ENCODE measurements at places on chromosomes 16 and 17.

DNA sequence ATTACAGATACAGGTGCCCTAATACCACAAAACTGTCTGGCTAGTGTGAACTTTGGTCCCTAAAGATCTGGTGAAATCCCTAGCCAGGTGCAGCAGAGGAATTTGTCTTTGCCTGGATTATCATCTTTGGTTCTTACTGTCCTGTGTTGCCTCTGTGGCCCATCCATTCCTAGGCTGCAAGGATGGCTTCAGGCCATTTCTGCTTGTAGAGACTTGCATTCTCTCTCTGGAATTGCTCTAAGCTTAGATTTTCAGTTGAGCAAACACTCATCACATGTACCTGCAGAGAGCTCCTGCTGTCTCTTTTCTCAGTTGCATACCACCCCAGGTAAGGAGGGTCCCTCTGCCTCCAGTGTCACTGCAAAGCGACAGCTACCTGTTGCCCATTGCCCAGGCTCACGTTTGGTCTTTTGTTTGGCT is 114.9 kb downstream of the PRKCA start:
- DNase-seq, result no peak

- no peak for DNase-seq
Measured at GRCh38 chr16:85204242-85205010, 92.2 kb upstream of the CIBAR2 start.

GRCh38 chr17:75976175-75976848 is 2.7 kb downstream of the ACOX1 start:
- DNase-seq, result no peak

DNA sequence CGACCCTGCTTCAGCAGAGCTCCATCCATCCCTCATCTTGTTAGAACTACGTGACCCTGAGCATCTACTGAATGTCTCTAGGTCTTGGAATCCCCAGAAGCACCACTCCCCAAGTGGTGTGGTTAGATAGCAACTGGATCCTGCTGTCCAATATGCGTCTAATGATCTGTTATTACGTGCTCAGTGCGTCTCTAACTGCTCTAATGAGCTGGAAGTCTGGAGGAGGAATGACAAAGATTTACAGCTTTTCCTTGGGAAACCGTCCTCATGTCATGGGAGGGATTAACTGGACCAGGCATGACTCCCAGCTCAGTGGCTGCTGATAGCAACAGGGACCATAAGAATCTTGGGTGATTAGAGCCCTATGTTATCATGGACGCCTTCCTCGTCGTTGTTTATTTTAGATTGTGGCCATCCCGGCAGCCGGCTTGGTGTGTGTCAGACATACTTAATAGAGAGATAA is 150.9 kb downstream of the HS3ST3B1 start:
- no peak for DNase-seq

DNA sequence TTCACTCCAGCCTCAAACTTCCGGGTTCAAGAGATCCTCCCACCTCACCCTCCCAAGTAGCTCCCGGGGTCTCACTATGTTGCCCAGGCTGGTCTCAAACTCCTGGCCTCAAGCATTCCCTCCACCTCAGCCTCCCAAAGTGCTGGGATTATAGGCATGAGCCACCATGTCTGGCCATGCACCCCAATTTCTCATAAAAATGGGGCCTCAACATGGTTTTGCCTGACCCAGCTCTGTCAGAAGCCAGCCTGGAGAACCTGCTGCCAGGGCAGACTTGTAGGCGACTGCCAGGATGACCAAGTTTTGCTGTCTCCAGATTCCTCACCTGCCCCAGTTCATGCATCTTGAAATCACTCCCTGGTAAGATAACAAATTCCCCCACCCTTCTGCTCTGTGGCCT is 82.9 kb downstream of the AIPL1 start:
- DNase-seq, result no peak

All from substantia nigra (tissue), 51 donors.